ENCODE measurements at places on chromosomes 11 and 22.

DNA sequence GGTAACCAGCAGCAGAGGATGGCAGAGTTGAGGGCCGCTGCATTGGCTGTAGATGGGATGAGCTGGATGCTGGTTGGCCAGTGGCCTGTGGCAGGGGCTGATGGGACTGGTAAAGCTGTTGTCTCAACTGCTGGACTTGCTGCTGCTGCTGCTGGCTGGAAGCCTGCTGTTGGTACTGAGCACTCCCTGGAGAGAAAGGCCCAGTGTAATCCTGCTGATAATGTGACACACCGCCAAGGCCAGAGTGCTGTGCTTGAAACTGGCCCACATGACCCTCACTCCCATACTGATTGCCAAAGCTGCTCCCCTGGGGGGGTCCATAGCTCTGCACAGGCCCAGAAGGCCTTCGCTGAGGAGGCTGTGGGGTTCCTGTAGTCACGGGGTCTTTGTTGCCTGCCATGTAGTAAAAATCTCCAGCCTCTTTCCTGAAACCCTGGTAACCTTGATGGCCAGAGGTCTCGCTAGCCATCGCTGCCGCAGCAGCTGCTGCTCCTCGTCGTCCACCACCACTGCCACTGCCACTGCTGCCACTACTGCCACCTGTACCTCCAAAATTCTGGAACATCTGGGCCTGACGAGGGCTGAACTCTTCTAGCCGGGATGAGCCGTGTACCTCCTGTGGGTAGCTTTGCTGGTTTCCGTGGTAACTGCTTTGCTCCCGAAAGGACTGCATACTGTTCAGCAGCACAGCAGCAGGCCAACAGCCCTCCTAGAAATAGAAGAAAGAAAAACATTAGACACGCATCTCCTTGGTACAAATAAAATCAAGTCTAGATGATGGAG is 55.6 kb downstream of the TCF20 start:
- DNase-seq: no peak

GRCh38 chr11:63709336-63709884 is 28.1 kb downstream of the RTN3 start:
- DNase-seq: peak; percentile 48

- no peak for DNase-seq
Measured at GRCh38 chr11:94968334-94968958, 4.9 kb downstream of the CWC15 start.

GRCh38 chr22:22931557-22932270 is 44.1 kb downstream of the IGLL5 start:
- no peak for DNase-seq

DNA sequence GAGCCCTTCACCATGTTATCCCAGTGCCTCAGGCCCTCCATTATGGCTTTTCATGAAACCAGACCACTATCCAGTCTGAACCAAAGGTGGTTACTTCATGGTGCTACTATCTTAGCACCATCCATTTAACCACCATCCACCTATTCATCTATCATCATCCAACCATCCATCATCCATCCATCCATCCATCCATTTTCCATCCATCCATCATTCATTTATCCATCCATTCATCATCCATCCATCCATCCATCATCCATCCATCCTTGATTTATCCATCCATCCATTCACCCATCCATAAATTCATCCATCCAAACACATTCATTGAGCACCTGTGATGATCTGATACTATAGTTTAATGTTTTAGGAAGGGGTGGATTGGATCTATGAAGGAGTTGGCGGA is 93.5 kb downstream of the CCDC81 start:
- DNase-seq: no peak

GRCh38 chr11:31817054-31817620 is 6.0 kb upstream of the PAX6 start:
- no peak for DNase-seq

DNA sequence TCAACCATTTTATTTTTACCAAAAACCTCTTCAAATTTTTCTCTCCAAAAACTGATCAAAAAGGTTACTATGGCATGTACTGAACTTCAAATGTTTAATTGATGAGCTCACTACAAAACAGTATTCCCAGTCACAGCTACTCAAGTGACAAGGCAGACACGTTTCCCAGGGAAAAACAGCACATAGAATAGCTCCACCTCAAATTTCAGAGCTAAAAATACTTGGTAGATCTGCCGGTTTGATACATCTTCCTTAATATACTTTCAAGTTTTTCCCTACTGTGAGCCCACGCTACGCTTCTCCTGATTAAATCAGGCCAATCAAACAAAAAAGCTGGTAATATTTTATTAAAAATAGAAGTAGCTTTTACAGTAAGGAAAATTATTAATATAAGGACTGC is 100.4 kb downstream of the EFCAB6 start:
- DNase-seq: no peak

GRCh38 chr11:19407677-19408270 is 167.0 kb upstream of the E2F8 start:
- DNase-seq: no peak

- DNase-seq: no peak
Measured at GRCh38 chr11:69922015-69922595, 102.9 kb upstream of the FGF3 start.

GRCh38 chr11:62150887-62151736 is 27.3 kb downstream of the INCENP start:
- DNase-seq: no peak

DNA sequence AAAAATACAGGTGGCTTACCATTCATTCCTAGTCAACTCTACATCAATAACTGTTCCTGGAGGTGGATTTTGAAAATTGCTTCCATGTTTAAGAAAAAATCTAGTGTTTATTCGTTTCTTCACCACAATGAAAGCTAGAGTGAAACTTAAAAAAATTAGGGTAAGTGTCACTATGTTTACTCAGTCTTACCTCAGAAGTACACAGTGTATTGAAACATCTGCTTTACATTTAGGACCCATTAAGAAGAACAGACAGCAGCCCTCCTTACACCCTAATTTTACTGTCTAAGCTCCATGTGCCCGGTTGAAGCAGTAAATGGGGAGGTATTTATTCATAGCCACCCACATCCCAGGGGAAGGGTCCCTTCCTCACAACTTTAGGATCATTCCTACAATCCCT is 51.4 kb downstream of the PIWIL3 start:
- no peak for DNase-seq

- no peak for DNase-seq
Measured at GRCh38 chr11:130403967-130404366, 24.4 kb downstream of the ADAMTS8 start.

DNA sequence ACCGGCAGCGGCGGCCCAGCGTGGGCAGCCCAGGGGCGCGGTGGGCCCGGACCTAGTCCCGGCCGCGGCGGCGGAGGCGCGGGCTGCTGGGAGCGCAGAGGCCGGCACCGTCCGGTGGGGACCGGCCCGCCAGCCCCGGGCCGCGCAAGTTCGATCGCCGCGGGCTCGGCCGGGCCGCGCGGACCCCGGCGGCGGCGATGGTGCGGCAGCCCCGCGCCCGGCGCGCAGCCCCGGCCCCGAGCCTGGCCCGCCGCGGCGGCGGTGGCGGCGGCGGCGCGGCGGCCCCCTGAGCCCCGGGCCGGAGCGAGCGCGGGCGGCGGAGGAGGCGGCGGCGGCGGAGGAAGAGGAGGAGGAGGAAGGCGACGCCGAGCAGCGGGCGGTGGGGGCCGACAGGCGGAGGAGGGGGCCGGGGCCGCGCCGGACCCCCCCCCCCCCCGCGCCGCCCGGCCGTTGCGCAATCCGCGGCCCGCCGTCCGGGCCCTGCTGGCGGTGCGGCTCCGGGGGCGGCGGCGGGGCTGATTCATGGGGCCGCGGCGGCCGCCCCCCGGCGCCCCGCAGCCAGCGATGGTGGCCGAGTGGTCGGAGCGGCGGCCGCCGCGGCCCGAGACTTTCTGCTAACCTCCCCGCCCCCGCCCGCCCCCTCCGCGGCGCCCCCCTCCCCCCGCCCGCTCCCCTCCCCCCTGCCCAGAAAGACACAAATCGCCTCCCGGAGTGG is 1251.9 kb downstream of the BRD1 start:
- DNase-seq: no peak

- no peak for DNase-seq
Measured at GRCh38 chr11:124829986-124830385, 29.8 kb upstream of the MSANTD2 start.

GRCh38 chr11:117394221-117394925 is 66.7 kb downstream of the CEP164 start:
- no peak for DNase-seq

DNA sequence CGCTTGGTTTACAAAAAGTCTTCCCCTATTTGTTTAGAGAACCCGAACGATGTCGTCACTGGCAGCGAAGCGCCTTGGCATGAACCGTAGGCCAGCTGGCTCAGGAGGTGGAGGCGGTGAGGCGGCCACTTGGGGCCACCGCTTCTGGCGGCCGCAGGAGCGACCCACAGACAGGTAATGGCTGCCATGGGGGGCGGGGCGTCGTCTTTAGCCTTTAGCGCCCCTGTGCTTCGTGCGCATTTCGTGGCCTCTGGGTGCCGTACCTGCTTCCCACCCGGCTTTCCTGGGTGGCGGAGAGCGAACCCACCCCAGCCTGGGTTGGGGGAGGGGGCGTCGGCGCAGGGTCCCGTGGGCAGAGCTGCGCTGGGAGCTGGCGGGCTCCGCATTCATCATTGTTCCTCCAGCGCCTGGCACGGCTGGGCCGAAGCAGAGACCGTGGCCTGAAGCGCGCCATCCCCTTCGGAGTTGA is 469 bp upstream of the OSBP2 start:
- peak; percentile 76 for DNase-seq

GRCh38 chr11:124988063-124988462 is 34.1 kb downstream of the CCDC15 start:
- DNase-seq: no peak

- DNase-seq: no peak
Measured at GRCh38 chr11:71300187-71300586, 47.8 kb upstream of the SHANK2 start.

DNA sequence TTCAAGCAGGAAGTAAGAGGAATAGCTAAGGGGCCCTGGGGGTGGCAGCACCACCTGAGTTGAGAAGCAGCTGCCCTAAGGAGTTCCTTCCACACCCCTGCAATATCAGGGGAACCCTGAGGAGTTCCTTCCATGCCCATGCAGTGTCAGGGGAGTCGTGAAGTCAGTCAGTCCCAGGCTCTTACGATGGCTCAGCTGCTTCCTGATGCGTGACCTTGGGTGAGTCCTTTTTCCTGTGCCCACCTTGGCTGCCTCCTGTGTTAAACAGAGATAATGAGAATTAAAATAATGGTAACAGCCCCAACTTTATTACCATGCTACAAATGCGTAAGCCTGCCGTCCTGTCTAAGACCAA is 181.1 kb downstream of the MIAT start:
- DNase-seq: no peak

DNA sequence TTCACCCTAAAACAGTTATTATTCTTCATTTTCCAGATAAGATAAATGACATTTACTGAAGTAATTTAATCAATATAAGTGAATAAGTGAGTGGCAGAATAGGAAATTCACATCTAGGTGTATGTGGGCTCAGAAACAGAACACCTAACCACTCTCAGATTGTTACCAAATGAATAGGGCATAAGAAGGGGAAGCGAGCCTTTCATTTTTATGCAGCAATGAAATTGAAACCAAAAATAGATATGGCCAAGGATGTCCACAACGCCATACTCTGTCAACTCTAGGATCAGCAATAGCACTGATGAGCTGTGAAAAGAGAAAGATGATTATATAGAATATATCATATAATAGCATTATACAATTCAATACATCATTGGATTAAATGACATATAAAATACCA is 398.1 kb upstream of the API5 start:
- no peak for DNase-seq

DNA sequence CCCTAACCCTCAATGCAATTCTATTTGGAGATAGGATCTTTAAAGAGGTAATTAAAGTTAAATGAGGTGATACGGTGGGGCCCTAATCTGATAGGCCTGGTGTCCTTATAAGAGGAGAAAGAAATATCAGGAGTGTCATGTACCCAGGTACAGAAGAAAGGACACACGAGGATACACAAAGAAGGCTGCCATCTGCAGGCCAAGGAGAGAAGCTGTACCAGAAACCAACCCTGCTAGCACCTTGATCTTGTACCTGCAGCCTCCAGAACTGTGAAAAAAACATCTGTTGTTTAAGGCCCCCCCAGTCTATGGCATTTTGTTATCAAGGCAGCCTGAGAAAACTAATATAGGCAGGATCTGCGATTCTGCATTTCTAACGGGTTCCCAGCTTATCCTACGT is 44.2 kb downstream of the FBXO7 start:
- DNase-seq: peak; percentile 17

DNA sequence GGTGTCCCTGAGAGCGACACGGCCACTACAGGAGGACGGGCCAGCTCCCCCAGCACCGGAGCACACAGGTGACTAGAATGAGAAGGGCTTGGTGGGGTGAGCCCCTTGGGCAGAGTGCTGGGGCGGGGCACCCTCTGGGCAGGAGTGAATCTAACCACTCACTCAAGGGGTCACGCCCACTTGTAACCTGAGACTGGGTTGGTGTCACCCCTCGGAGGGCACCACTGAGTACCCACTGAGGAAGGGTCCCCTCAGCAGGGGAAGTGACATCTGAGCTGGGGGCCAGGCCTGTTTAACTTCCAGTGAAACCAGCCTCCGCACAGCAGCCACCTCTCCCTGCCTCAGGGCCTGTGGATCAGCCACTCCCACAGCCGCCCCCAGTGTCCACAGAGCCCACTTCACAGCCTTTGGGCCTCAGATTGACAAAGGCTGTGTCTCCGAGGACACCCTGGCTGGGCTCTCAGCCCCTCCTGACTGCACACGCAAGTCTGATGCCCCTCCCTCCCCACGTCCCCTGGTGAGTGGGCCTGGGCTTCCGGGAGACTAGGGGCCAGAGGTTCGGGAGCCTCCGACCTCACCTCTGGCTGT is 5.6 kb downstream of the GATD1 start:
- no peak for DNase-seq

Measured in suppressor macrophage (primary cell).